ENCODE measurements at places on chromosomes 12 and 14. TPM values are rescaled to one million over a fixed set of nuclear protein-coding genes. Genes with fewer than 3 reads are reported as not detected.

DNA sequence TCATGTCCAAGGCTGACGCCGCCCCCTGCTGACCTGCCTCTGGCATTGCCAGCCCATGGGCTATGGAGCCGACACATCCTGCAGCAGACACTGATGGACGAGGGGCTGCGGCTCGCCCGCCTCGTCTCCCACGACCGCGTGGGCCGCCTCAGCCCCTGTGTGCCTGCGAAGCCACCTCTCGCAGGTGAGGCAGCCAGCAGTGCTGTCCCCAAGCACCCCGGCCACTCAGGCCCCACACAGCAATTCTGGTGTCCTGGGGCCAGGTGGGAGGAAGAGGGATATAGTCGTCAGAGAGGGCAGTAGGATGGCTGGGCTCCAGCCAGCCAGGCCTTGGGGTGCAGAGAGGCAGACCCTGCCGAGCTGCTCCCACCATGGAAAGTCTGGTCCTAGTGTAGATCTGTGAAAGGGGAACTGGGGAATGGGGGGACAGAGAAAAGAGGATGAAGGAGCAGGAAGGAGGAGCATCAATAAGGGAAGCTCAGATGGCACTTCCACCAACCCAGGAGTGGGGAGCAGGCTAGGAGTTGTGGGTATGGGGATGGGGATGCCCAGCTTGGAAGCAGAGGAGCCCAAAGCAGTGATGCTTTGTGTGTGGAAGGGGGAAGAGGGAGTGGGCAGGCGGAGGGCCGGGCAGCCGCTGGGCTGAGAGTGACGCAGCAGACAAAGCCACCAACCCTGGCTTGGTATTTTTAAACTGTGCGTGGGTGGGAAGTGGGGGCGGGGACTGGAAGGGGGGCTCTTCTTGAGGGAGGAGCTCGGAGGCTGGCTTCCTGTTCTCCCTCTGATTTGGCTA, 4.7 kb downstream of the NAB2 start:
- no peak for DNase-seq

The SIX6 gene
- not detected for total RNA-seq

DNA sequence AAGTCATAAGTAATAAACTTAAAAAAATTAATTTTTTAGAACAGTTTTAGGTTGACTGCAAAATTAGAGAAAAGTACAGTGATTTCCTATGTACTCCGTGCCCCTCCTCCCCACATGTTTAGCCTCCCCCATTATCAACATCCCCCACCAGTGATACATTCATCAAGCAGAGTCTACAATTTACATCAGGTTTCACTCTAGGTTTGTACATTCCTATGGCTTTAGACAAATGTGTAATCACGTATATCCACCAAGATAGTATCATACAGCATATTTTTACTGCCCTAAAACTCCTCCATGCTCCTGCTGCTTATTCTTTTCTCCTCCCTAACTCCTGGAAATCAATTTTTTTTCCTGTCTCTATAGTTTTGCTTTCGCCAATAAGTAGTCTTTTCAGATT, 438.7 kb downstream of the LRFN5 start:
- DNase-seq: no peak

The KERA gene
- total RNA-seq: not detected

- no peak for DNase-seq
These were observed 106.4 kb downstream of the PIWIL1 start for GRCh38 chr12:130444061-130444460.

All from NCI-H460 (cell line).